ENCODE measurements at places on chromosomes 7 and 10. TPM values are rescaled to one million over a fixed set of nuclear protein-coding genes. Genes with fewer than 3 reads are reported as not detected.

Gene GIMAP2
- 110 TPM for total RNA-seq

Gene GNB2
- 121 TPM for total RNA-seq

Gene LBX1
- total RNA-seq = not detected

DNA sequence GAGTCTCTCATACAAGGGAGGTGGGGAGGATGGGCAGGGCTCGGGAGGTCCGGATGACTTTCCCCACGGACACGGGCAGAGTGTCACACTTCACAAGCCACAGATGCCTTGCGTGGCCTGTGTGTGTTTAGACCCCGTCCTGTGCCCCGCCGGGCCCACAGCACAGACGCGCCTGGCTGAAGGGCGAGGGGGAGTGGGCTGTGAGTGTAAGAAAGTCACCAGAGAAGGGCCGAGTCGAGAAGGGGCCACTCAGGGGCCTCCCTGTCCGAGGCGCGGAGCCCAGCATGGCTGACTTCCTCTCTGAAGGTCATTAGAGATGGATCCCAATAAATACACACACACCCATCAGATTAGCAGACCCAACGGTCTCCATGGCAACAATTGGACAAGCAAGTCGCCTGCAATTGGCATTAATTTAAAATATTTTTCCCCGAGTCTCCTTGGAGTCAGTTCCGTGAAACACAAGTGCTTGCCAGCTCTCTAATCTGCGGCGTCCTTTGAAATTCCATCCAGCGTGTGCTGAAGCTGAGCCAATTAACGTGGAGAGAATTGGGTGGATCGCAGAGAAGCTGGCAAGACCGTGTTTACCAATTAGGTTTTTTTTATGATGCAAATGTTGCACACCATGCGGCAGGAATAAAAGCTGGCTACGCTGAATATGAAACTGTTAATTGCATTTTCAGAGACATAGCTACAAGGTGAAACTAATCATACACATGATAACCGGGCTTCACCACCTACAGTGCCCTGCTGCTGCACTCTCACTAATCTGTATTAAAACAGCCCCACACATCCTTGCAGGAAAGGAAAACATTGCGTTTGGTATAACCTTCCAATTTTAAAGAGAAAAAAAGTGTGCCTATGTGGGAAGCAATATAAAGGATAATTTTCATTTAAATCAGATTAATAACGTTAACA, 571.2 kb downstream of the PTPRN2 start:
- DNase-seq = no peak

- DNase-seq = no peak
Observed at GRCh38 chr10:127905001-127905847, 1.7 kb upstream of the PTPRE start.

Measured in hematopoietic multipotent progenitor cell (in vitro differentiated cells).